ENCODE measurements at places on chromosomes 13 and 19.

- no peak for DNase-seq
Observed at GRCh38 chr19:5107432-5108122, 138.7 kb downstream of the KDM4B start.

DNA sequence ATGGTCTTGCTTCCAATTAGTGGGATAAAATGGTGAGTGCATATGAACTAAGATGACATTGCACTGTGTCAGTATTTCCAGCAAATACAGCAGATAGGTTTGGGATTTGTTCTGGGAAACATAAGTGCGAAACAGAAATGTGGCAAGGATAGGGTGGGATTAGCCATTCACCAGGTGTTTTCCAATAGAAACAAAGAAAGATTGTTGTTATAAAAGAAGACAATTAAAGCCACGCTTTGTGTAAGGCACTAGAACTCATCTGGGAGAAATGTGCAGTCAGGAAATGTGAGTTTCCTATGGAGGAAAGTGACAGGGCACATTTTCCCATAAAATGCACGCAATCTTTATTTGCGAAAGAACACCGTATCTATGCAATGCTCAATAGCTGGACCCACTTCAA lies 1547.8 kb downstream of the EFNB2 start:
- no peak for DNase-seq

DNA sequence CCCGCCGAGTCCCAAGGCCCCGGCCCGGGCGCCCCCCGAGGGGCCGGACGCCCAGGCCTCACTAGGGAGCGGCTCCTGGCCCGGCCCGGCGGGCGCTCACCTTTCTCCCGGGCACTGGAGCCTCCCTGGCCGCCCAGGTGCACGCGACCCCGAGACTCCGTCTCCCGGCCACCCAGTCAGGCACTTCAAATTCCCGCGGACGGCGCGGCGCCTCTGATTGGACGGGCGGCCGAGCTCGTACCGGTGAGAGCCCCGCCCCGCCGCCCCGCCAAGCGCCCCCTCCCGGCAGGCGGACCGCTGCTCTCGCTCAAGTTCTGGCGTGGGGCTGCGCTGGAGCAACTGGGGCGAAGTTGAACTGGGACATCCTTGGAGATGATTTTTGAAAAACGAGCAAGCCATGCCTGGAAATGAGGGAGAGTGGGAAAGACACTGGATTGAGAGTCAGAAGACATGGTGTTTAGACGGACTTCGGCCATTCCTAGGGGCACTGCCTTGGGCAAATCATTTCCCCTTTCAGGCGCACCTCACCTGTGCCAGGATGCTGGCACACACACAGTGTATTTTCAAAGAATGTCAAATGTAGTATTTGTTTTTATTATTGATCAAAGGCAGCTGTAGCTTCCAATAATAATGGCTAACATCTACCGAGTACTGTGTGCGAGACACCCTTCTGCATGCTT lies 485.3 kb downstream of the UQCRFS1 start:
- DNase-seq: no peak

GRCh38 chr19:17725422-17726078 lies 6.3 kb downstream of the MAP1S start:
- no peak for DNase-seq

DNA sequence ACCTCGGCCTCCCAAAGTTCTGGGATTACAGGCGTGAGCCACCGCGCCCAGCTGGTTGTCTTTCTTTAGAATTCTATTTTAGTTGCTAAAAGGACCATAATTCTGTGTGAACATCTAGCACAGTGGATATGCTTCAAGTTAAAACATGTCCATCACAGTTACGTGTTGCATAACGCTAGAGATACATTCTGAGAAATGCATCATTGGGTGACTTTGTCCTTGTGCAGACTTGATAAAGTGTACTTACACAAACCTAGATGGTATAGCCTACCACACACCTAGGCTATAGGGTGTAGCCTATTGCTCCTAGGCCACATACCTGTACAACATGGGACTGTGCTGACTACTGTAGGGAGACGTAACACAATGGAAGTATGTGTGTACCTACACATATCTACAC lies 35.4 kb downstream of the DOCK9 start:
- DNase-seq: no peak

- no peak for DNase-seq
Observed at GRCh38 chr19:14683439-14683838, 6.4 kb upstream of the ZNF333 start.

DNA sequence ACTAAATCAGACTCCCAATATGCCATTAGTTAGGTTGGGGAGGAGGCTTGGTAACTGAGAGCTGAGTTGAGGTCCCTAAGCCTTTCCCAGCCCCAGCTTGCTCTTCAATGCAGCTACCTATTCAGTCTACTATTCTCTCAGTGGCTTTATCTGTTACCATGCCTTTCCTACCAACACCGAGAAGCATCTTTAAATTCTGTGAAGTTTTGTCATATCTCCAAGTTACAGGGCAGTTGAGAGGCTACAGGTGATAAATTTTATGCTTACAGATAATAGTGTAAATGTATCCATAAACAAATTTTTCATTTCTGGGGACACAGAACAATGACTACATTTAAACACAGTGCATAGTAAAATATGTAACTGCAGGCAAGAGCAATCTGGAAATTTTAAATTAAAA lies 110.6 kb downstream of the ELF1 start:
- no peak for DNase-seq

DNA sequence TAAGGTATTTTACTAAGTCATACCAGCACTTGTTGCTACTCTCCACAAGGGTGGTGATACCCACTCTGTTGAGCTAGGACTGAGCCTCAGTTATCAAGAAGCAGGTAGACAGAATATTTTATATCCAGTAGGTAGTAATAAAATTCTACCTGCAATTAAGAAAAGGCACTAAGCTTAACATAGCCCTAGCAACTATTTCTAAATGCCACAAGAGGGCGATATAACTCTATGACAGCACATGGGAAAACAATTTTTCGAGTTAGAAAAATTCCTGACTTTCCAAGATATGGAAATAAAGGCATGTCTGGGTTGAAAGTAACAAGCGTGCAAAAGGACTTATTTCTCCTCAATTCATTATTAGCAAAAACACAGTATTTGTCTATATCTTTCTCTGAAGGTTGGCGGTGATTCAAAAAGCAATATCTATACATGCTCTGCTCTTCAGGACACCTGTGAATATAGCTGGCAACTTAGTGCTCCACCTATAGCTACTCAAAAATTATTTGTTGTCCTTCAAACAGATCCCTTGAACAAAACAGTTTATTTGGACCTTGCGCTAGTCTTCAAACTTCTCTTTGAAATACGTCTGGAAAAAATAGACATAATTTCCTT lies 14.7 kb downstream of the CCDC169 start:
- DNase-seq: no peak

DNA sequence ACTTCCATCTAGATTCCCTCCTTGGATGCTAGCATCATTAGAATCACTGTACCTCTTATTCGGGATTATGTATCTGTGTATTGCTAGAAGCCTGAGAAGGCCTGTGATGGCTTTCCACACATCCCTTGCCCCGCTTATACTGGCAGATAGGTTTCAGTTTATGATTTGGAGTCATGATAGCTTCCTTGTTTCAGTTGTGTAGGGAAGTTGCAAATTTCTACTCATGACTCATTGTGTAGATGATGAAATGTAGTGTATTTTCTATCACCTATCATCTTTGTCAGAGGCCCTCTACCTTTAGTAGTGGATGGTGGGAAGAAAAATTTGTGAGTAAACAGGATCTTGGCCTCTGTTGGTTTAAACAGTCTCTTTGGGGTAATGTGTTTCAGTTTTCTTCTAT lies 165.2 kb downstream of the GGACT start:
- DNase-seq: no peak
